ENCODE measurements at places on chromosomes 4 and X.

DNA sequence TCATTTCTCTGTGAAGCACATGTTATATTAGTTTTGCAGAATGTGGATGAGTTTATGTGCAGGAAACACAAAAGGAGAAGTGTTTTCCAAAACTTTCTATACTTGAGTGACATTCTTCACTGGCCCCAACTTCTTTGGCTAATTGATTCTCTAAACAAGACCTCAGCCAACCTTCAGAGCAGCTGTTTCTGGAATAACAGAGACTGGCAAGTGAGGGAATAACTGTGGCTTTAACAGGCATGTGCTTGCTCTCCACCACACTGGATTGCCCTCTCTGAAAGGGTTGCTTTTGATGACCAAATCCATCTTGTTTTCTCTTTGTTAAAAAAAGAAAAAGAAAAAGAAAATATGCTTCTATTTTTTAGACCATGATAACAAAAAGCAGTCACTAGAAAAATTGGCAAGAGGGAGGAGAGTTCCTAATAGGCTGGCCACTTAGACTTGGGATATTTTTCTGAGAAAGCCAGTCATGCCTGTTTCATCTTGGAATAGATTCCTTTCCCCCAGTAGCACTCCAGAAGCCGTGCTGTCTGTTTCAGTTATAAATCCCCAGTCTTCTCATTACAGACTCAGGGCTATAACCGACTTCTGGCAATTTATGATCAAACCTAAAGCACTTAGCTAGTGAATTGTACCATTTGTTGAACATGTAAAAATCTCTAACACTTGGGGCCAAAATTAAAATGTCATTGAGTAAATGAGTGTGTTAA lies 295.0 kb upstream of the NR3C2 start:
- no peak for DNase-seq

- peak; percentile 23 for DNase-seq
Observed at GRCh38 chr4:139656614-139657486, 8.8 kb upstream of the MGST2 start.

- DNase-seq: no peak
Observed at GRCh38 chr4:184346682-184347081, 127.7 kb downstream of the IRF2 start.

DNA sequence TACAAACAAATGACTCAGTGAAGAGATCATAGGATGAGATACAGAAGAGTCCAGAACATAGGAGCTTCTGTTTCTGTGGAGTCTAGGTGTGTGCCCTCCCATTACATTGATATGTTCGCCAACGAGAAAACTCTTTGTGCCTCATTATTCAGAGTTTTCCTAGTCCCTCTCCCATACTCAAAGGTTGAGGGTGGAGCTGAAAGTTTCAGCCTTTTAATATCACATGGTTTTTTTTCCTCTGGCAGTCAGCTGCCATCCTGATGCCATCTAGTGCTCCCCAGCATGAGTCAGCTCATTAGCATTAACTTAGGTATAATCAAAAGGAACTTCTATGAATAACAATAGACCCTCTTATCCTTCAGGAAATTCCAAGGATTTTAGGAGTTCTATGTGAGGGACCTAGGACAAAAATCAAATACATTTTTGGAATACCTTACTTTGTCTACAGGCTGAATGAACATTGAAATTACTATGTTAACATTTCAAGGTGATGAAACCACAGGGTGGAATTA lies 559.6 kb upstream of the AMOT start:
- DNase-seq: no peak

GRCh38 chrX:106935175-106935574 lies 15.0 kb downstream of the CLDN2 start:
- DNase-seq: no peak

DNA sequence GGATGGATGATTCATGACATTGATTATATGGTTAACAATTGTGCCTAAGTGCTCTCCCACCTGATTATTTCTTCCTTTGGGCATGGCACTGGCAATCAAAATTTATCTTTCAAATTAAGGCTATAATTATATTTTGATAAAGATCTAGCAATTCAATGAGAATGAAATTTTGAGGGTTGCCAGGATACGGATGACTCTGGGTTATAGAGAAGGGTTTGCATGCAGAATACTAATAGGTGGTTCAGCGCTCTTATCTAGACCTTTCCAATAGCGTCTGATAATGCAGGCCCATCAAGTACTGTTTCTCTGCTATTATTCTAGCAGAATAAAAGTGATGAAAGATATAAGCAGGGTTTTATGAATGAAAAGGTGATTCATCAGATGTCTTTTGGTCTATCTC lies 74.9 kb upstream of the SCML1 start:
- no peak for DNase-seq

DNA sequence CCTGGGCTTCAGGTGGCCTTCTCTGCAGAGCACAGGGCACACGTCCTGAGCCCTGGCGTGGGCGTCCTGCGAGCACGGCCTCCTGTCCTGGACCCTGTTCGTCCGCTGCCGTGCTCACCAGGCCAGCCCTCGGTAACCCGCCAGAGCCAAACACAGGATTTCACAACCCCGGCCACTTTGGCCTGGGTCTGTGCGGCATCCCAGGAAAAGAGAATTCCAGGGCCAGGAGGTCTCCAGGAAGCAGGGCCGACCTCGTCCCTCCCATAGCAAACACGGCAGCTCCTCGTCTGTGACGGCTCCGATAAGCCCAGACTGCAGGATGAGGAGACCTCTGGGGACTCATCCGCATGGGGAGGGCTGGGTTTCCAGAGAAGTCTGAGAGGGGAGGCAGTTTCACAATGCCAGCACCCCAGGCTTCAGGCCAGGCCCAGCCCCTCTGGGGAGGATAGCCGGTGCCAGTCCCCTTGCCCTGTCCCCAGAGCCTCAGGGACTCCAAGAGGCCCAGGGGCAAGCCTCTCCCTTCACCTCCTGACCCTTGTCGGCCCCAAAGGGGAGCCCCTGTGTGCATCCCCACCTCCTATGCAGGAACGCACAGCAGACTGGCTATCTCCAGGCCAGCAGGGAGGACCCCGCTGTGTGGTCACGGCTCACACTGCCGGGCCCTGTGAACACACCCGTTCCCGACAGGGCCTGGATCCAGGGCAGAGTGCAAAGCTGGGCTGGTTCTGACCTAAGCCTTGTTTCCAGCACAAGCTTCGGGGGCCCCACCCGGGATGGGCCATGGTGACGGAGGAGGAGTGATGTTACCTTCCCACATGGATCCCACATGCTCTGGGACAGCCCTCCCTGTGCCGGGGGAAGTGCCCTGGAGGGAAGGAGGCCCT lies 22.3 kb upstream of the HTRA3 start:
- DNase-seq: no peak

DNA sequence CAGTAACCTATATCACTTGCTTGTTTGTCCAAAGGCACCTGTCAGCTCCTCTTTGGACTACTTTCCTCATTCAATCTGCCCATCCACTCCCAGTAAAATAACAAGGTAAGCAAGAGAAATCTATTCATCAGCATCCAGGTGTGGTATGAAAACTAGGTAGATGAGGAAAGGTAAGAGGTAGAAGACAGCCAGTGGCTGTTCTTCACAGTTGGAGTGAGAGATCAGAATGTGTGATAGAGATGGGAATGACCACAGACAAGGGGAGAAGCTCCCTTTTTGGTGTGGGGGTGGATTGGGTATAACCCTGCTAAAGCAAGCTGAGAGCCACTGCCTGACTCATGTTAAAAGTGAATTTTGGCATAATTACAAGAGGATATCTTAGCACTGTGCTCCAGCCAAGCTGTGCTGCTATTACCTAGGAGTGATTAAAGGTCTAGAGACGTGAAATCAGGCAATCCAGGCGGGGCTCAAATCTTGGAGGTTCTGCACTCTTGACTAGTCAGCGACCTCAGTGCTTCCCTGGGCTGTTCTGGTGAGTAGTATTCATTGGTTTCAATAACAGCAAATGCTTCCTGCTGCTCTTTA lies 28.1 kb upstream of the RASL11B start:
- DNase-seq: no peak

GRCh38 chr4:76692761-76693160 lies 205.2 kb downstream of the SOWAHB start:
- DNase-seq: no peak

GRCh38 chrX:40061871-40062524 lies 35.8 kb downstream of the BCOR start:
- DNase-seq: no peak

- no peak for DNase-seq
Observed at GRCh38 chr4:4549534-4549933, 7.7 kb upstream of the STX18 start.

Data from anterior cingulate cortex (tissue), 58 donors.